ENCODE measurements at places on chromosomes 1 and 21. TPM values are rescaled to one million over a fixed set of nuclear protein-coding genes. Genes with fewer than 3 reads are reported as not detected.

DPH2 gene
- 50.1 TPM for total RNA-seq

WNT9A gene
- 5.1 TPM for total RNA-seq

DNA sequence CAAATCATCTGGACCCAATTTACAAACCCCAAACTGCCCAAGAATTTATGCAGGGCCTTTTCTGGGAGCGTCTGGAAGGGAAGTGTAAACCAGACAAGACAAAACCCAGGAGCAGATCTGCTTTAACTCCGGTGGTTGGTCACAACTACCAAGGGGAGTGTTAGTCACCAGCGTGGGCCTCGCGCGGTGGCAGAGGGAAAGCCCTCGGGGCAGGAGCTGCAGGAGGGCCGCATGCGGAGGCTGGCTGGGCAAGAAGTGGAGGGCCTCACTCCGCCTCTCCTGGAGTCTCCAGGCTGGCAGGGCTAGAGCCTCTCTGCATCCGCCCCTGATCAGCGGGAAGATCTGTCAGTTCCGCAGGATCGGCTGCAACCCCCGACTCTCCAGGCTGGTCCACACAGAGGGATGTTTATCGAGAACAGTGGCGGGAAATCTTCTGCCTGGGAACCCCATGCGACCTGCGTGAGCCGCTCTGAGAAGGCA lies 2.0 kb downstream of the COL24A1 start:
- no peak for DNase-seq

- DNase-seq = no peak
Measured at GRCh38 chr1:204721373-204722055, 36.0 kb upstream of the LRRN2 start.

- no peak for DNase-seq
Measured at GRCh38 chr1:83998205-83998497, 781 bp downstream of the TTLL7 start.

GRCh38 chr1:23403038-23403336 lies 21.6 kb downstream of the TCEA3 start:
- no peak for DNase-seq

DNA sequence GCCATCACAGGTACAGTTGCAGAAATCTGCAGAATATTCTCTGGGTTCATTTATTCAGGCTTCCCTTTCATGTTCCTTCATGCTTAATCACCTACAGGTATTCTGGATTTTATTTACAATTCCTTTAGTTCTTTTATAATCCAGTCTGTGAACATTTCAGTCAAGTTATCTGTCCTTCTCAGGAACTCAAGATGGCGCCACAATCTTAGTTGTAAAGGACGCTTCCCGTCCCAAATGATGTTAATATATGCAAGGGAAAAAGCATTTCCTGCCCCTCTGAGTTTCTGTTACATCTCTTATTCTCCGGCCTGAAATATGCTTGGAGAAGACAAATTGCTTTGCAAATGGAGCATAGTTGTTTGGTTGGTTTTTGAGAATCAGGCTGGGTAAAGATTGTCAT lies 19.3 kb downstream of the F3 start:
- no peak for DNase-seq
